NCI-H1048 (cell line): ENCODE measurements at places on chromosomes 2 and 18.
A peak's percentile ranks its signal among the peaks of the same experiment; 100 is the strongest.

DNA sequence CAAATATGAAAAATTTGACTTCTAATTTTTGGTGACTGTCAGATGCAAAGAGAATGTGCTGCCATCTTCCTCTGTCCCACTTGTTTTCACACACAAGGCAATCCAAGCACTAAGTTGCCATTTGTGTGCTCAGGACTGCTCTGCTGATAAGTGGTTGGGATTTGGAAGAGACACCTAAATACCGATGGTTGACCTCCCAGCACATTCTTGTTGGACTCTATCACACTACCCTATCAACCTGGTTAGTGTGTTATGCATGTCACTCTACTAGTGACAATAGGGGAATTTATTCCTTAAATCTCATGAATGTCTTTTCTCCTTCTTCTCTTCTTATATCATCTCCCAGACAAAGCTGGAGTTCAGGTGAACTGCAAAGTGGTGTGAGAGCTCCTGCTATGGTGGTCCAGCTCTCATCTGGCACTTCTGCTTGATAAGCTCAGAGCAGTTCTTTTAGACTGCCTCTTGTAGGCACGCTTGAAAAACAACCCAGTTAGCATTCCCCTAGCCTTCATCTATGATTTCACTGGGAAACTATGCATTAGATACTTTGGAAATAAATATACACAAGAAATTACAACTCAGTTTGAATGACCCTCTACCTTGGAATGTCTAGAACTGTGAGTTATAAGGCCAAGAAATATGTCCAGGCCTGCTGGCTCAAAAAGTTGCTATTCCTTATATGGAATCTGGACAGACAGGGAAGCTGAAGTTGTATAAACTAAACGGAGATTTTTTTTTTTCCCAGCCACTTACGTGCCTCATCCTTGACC is 404.8 kb downstream of the MEIS1 start:
- no peak for DNase-seq

GRCh38 chr2:120029672-120030640 is 17.1 kb downstream of the EPB41L5 start:
- DNase-seq: no peak

DNA sequence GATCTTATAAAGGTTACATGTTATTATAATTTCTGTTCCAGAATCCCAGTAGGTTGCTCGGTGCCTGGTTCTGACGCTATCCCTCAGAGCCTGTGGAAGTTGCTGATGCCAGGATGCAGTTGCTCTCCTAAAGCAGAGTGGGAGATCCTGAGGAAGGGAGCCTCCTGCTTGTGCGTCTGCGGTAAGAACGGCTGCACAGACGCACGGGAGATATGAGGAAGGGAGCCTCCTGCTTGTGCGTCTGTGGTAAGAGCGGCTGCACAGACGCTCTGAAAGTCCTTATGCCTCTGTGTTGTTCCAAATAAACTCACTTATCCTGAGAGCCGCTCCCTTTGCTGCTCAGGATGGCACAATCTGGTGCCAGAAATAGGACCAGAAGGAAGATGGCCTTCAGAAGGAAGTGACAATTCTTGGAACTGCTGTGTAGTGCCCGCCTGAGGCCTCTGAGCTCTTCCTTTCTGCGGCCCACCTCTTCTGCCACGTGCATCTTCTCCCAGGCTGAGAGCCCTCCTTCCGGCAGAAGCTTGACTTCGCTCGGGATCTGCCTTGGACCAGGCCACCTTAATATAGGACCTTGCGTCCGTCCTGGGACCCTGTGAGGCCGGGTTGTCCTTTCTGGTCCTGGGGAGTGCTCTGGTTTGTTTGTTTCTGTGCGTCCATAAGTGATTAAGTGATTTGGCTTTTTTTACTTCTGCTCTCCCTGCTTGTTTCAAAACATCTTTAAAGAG is 89.5 kb downstream of the RTP5 start:
- no peak for DNase-seq

GRCh38 chr2:38590053-38590452 is 12.7 kb downstream of the HNRNPLL start:
- DNase-seq: no peak

GRCh38 chr2:3606028-3606369 is 11.1 kb downstream of the COLEC11 start:
- DNase-seq: no peak

GRCh38 chr2:217897091-217897715 is 105.6 kb downstream of the TNS1 start:
- no peak for DNase-seq

- no peak for DNase-seq
Measured at GRCh38 chr2:157439824-157440186, 4.1 kb downstream of the CYTIP start.

GRCh38 chr18:55199291-55199963 is 240.2 kb upstream of the CCDC68 start:
- no peak for DNase-seq

- no peak for DNase-seq
Measured at GRCh38 chr2:134348239-134348638, 94.4 kb downstream of the MGAT5 start.

GRCh38 chr2:112730216-112730615 is 9.4 kb downstream of the NT5DC4 start:
- DNase-seq: no peak

GRCh38 chr2:55547001-55547400 is 27.5 kb downstream of the CFAP36 start:
- DNase-seq: no peak

DNA sequence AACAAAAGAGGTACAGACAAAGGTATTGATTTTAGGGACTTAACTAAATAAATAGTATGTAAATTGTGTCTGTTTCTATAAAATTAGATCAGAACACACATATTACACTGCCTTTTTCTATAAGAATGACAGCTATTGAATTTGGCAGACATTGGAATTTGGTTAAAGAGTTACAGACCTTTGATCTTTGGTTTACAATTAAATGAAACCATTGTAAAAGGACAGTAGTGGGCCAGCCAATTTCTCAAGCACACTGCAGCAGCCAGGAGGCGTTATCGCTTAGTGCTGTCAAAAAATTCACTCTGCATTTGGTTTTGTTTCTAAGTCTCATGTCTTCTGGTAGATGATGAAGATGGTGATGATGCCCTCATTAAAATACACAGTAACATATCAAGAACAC is 175.9 kb downstream of the NR4A2 start:
- DNase-seq: no peak

DNA sequence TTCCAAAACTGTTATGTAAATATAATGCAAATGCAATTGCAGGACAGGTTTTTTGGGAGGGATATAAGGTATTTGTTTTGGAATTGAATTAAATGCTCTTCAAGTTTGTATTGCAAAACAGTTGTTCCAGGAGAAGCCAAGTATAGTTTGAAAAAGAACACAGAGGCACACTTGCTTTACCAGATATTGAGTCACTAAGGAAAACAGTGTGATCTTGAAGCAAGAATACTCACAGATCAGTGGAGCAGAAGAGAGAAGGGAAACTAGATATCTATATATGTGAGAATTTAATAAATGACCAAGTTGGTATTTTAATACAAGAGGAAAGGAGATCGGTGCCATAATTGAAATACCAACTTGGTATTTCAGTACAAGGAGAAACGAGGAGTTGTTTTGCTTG is 178.9 kb downstream of the CAPN13 start:
- no peak for DNase-seq

- DNase-seq: no peak
Measured at GRCh38 chr2:172436889-172437288, 9.5 kb downstream of the ITGA6 start.

DNA sequence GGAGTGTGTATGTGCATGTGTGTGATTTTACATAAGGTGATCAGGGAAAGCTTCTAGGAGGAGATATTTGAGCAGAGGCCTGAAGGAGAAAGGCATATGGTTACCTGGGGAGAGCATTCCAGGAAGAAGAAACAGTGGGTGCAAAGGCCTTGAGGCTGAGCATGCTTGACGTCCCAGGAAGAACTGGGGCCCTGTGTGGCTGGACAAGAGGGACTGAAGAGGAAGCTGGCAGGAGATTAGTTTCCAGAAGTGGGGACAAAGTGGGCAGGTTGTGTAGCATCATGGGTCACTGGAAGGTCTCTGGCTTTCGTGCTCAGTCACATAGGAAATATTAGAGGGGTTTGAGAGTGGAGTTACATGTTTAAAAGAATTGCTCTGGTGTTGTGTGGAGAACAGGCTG is 42.0 kb upstream of the POLE4 start:
- no peak for DNase-seq

DNA sequence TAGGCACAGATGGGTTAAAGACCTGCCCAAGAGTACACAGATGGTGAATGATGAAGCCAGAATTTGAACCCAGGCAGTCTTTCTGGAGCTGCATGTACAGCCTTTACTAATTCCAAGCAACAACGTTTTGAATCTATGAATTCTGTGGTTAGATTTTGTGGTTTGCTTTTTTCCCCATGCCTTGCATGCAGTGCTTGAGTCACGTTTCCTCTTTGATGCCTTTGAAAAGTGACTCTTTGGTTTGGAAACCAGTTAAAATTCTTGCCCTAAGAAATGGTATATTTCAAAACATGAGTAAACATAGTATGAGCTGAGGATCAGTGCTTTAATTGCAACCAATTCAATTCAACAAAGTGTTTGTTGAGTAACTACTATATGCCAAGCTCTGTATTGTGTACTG is 48.2 kb upstream of the PPM1B start:
- no peak for DNase-seq

DNA sequence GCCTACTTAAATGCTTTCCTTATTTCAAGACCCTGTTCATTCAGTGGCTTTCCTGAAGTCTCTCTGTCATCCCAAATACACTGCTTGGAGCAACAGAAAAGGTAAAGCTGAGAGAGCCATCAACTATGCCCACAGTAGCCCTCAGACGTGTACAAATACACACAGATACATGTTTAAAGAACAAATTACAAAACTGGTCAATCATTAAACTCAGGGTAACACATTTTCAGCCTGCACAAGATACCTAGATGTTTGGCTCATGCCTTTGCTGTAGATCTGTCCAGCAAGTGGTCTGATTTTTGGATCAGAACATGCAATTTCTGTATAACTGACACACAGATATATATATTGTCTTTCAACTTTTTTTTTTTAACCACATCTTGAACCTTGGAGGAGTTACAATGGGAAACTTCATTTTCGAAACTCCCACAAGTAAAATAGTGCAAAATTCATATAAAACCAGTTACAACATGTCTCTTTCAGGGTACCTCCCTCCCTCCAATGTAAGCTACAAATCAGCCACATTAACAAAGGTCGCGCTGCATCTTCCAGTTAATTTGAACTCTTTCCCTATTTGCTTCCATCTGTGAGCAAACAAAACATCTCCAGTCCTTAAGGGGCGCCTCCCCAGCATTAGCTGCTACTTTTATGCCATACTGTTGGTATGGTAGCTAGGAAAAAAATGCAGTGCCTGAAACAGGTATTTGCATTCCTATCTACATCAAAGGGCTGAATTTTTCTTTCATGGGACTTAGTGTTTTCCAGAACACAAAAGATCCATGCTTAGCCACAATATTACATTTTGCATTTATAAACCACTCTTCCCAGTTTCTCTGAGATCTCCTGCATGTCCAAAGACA is 311.9 kb downstream of the NRXN1 start:
- DNase-seq: no peak

DNA sequence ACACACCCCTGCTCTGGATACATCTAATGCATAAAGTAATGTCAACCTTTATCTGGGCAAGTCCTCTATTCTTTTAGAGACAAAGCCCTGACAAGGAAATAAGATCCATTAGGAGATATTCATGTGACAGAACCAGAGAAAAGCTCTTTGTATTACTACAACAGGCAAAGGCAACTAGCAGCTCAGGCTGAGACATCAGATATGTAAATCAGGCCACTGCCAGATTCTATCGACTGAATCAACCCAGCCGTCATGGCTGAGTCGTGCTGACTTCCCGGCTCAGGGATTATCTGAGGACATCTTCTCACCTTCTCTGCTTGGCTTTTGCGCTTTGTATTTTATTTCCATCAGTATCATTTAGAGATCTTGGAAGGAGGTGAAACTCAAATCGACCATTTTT is 294.5 kb downstream of the PLCL1 start:
- peak; percentile 10 for DNase-seq

- DNase-seq: no peak
Measured at GRCh38 chr2:32652555-32653209, 24.8 kb downstream of the TTC27 start.

GRCh38 chr2:190280565-190281350 is 38.9 kb downstream of the HIBCH start:
- no peak for DNase-seq

- no peak for DNase-seq
Measured at GRCh38 chr2:207066791-207067460, 98.8 kb downstream of the KLF7 start.

- no peak for DNase-seq
Measured at GRCh38 chr18:21960189-21960588, 209.2 kb upstream of the GATA6 start.

DNA sequence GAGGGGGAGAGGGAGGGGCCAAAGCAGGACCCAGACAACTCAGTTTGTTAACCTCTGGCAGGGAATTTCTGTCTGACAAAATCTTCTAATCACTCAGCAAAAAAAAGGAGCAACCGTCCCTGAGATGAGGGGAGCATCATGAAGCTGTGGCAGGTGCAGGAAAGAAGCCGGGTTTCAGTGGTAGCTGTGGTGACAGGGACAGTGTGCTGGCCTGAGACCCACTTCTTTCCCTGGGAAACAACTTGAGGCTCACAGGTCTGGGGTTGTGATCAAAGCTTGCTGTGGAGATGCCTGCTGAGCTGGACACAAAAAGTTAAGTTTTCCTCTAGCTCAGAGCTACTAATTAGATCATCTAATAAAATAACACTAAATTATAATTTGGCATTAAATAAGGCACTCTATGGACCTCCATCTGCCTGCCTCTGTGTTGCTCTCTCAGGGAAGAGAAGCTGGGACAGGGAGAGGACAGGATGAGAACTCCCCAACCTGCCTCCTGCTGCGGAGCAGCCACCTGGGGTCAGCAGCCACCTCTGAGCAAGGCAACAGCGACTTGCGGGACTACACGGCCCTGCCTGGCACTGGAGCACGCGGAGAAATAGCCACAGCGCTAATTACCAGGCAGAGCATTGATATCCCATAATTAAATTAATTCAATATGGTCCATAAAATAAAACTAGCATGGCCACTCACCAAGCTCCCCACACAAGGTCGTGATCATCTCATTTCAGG is 104.6 kb upstream of the TEX51 start:
- DNase-seq: no peak

- DNase-seq: no peak
Measured at GRCh38 chr18:29060349-29060748, 883.4 kb upstream of the CDH2 start.

DNA sequence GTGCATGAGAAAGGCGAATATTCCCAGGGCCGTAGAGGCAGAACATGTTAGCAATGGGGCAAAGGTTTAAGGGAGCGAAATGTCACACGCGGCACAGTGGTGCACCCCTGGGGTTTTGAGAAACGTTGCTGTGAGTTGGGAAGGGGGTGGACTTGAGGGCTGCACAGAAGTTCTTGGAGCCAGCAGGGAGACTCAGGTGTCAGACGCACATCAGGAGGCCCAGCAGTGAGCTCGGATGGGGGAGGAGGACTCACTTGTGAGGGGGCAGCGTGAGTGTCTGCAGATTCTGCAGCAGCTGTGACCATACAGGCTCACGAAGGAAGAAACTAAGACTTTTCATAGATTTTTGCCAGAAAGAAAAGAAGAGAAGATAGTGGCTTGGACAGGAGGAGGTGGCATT is 218.2 kb downstream of the SNTG2 start:
- no peak for DNase-seq

- DNase-seq: no peak
Measured at GRCh38 chr2:221517696-221518151, 54.4 kb downstream of the EPHA4 start.
